ENCODE measurements at places on chromosomes 2 and 18. TPM values are rescaled to one million over a fixed set of nuclear protein-coding genes. Genes with fewer than 3 reads are reported as not detected.

GRCh38 chr2:219207884-219208740, 1.5 kb downstream of the ZFAND2B start:
- DNase-seq: no peak

GRCh38 chr2:120758181-120759144, 22.8 kb downstream of the GLI2 start:
- DNase-seq: no peak

- no peak for DNase-seq
Measured at GRCh38 chr2:219228911-219229304, 528 bp downstream of the ATG9A start.

- no peak for DNase-seq
Measured at GRCh38 chr2:106160786-106161261, 33.3 kb downstream of the UXS1 start.

HOXD3 gene
- total RNA-seq: not detected

UGT1A4 gene
- not detected for total RNA-seq

VSNL1 gene
- total RNA-seq: 1.1 TPM

Measured in progenitor cell of endocrine pancreas (in vitro differentiated cells).